ENCODE measurements at places on chromosomes 2 and 18.

GRCh38 chr2:150211164-150211631 is 276.3 kb downstream of the RND3 start:
- DNase-seq: no peak

- no peak for DNase-seq
These were observed 743 bp downstream of the HADHA start for GRCh38 chr2:26243470-26244308.

GRCh38 chr2:236827997-236828396 is 257.7 kb upstream of the COPS8 start:
- DNase-seq: no peak

DNA sequence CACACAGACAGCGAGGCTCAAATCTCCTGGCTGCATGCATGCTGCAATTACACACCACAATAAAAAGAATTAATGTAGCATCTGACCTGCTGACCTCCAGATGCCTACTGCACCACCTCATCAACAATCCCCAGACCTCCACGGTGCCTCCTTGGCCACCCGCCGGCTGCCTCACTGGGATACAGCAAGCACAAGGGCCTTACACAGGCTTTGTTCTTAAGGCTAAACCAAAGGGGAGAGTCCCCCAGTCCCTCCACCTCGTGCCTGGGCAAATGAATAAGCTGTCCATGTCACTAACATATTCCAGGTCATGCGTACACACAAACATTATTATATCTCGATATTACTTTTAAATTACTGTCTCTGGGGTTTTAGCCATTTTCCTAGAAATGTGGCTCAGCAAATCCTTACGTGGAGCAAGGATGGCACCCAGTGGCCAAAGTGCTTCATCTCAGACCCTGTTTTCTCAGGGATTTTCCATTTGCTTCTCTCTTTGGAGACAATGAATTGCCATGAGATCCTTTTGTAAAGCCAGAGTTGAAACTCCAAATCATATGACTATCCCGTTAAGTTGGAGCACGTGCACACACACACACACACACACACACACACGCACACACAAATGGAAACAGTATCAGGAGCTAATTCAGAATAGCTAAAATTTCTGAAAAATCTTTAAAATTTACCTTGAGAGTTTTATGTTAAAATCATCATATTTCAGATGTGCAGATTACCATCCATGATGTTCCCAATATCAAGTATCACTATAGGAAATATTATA is 313.8 kb downstream of the PDE11A start:
- no peak for DNase-seq

GRCh38 chr2:213145715-213146242 is 5.6 kb downstream of the IKZF2 start:
- DNase-seq: no peak

- DNase-seq: no peak
These were observed 233.8 kb downstream of the LDLRAD4 start for GRCh38 chr18:13452388-13452811.

GRCh38 chr2:26462100-26462499 is 15.8 kb downstream of the OTOF start:
- no peak for DNase-seq

GRCh38 chr2:43178055-43178598 is 48.3 kb downstream of the ZFP36L2 start:
- DNase-seq: no peak

DNA sequence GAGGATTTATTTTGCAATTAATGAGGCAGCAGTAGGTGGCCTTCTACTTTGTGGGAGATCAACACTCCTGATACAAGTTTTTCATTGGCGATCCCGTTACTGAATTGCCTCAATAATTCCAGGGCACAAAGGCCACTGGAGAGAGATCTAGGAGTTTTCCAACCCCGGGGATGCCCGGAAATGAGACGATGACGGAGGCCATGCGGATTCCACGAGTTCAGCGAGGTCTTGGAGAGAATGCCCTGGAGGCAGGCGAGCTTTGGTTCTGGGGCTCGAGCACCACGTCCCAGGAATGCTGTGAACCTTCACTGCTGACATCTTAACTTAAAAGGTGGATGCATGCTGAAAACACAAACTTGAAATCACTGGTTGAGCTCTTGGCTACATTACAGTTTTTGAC is 74.2 kb downstream of the LDLRAD4 start:
- no peak for DNase-seq

DNA sequence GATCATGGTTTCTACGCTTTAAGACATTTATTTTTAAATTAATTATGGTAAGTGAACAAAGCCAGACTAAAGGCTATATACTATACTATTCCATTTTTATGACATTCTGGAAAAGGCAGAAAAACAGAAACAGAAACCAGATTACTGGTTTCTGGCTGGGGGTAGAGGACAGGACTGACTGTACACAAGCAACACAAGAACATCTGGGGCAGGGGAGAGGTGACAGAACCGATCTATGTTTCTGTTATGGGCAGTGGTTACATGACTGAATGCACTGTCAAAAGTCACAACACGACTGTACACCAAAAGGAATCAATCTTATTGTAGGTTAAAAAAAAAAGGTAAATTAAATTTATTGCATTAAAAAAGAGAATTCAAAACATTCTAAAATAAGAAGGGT is 64.7 kb downstream of the PTPN2 start:
- no peak for DNase-seq

DNA sequence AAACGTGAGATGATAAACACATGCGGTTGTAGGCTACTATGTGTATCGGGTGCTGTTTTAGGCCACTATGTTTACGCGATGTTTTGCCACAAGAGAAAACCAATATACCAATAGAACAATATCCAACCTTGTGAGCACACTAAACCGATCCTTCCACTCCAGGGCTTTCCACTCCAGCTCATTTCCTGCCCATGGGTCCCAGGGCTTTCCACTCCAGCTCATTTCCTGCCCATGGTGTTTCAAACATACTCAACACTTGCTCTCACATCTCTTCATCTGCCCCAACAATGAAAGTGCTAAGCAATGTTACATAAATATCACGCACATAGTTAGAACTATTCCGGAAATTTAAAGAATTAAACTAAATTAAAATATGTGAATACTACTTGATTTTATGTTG is 80.0 kb downstream of the EPB41L3 start:
- DNase-seq: no peak

GRCh38 chr18:56127322-56128099 is 510.9 kb downstream of the TXNL1 start:
- no peak for DNase-seq

DNA sequence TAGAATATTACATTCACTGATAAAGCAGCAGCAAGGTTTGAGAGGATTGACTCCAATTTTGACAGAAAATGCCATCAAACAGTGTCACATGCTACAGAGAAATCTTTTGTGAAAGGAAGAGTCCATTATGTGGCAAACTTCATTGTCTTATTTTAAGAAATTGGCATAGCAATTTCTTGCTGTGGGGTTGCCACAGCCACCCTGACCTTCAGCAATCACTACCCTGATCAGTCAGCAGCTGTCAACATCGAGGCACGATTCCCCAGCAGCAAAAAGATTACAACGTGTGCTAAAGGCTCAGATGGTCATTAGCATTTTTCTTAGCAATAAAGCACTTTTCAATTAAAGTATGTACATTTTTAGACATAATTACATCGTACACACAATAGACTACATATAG is 74.7 kb downstream of the PRKCE start:
- no peak for DNase-seq

DNA sequence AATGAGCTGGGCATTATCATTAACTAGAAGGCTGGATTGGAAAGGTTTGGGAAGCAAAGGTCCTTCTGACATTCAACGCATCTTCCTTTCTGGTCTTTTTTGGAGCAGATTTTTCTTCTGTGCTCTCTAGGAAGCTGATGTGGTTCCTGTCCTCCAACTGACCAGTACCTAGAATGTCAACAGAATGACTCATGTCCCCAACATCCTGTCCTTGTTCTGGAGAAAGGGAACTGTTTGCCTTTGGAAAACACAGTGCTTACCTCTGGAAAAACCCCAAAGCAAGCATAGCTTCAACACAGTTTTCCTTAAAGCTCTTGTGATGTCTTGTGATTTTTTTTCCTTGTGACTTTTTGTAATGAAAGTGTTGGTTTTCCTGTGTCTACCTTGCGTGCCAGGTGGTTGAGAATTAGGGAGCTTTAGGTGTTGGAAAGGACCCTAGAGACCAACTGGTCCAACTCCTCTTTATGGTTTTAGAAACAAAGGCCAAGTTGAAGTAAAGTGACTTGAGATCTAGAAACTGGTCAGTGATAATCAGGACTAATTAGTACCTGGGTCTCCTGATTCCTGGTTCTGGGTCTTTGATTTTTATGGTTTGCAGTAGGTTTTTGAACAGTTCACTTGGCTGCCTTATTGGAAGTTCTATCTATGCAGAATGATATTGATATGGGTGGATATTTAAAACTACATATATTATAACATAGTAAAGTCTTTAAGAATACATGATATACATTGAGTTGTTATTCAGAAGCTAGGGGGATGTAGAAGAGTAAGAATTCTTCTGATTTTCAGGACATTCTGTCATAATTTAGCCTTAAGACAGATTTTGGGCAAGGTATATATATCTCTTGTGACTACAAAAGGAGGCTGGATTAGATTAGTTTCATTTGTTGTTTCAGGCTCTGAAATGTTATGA is 70.5 kb downstream of the FMNL2 start:
- no peak for DNase-seq

- no peak for DNase-seq
These were observed 98.9 kb upstream of the ITGB6 start for GRCh38 chr2:160298960-160299359.

- no peak for DNase-seq
These were observed 285.1 kb downstream of the MTX2 start for GRCh38 chr2:176554101-176555048.

DNA sequence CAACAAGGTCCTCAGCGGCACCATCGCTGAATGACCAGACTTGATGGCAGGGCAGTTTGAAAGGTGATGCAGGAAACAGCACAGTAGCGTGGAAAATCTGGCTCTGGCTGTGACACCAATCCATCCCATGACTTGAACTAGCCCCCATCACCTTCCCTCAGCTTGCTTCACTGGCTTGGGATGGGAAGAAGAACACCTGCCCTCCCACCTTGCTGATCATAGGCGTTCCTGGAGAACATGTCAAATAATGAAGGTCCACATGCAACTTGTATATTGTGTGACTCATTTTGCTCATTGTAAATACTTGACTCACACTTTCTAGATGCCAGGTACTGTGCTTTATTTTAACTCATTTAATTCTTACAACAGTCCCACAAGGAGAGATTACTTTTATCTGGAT is 292.4 kb upstream of the SPRED2 start:
- DNase-seq: no peak

DNA sequence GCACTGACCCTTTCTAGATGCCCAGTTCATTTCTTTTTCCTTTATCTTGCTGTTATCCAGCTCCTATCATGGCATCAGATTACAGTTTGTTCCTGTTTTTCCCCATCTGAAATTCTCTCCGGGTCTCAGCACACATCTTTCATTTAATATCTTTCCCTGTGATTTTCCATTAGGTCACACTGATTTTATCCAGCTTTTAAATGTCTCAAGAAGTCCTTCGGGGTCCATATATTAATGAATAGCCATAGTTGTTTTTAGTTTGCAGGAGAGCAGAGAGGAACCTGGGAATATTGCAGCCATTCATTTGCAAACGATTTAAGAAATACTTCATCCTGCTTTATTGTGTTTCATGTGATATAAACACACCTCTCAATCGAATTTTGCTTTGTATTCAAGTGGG is 374.2 kb downstream of the TDRD15 start:
- no peak for DNase-seq

GRCh38 chr2:237039301-237040031 is 46.2 kb upstream of the COPS8 start:
- DNase-seq: no peak

- DNase-seq: no peak
These were observed 67.0 kb upstream of the LYPD6B start for GRCh38 chr2:148971547-148971946.

DNA sequence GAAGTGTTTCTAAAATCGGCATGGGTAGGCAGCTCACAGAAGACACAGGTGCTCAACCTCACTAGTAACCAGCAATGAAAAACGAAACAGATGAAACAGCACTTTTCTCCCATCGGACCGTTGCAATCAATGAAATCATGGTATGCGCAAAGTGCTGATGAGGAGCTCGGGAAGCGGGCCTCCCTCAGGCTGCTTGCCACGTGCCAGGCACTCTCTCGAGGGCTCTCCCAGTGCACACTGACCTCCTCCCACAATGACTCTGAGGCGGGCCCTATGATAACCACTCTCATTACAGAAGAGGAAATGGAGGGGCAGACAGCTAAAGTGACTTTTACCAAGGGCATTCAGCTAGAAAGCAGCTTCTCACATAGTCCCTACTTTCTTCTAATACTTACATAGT is 3.8 kb upstream of the ANKRD23 start:
- no peak for DNase-seq

DNA sequence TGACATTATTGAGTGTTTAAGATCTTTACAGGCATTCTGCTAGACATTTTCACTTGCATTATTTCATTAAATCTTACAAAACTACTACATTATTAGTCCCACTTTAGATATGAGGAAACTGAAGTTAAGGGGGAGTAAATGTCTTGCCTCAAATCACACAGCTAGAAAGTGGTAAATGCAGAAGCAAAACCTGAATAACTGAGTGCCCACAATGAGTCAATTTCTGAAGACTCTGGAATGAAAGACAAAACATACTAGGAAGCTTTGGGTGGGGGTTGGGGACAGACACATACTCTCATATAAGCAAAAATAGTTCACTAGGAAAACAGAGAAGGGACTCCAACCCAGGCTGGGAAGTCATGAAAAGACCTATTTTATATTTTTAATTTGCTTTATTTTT is 214.4 kb upstream of the LRATD1 start:
- DNase-seq: no peak

DNA sequence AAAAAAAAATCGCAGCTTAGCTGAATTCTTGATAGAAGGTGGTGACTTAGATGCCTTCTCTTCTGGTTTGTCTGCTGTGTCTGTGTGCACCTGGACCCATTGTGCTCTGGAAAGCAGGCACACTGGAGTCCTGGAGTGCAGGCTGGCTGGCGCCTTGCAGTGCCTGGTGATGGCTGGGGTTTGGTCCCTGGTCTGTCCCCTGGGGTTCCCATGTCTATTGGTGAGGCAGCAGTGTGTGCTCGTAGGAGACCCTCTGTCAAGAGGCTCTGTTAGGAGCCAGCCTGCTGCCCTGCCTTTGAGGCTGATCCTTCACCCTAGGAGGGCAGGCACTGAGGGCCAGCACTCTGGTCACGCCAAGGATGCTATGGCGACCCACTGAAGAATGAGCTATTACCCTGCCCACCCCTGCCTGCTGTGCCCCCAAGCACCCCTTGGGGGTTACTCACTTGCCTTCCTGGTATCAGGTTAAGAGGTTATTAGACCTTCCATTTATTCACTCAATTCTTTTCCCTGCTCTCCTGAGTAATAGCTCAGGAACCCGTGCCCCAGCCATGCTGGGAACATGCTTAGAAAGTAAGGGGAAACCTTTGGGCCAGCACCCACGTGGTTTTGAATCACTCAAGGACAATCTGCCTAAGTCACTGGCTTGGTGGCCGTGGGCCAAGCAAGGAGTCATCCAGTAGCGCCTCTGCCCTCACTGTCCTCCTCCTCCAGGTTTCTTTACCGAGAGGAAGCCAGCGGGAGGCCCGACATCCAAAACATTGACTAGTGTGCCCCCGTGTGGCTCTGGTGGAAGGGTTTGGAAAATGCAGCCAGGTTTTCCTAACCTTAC is 284.5 kb downstream of the PRKCE start:
- no peak for DNase-seq
